ENCODE measurements at places on chromosomes 2 and 18.

DNA sequence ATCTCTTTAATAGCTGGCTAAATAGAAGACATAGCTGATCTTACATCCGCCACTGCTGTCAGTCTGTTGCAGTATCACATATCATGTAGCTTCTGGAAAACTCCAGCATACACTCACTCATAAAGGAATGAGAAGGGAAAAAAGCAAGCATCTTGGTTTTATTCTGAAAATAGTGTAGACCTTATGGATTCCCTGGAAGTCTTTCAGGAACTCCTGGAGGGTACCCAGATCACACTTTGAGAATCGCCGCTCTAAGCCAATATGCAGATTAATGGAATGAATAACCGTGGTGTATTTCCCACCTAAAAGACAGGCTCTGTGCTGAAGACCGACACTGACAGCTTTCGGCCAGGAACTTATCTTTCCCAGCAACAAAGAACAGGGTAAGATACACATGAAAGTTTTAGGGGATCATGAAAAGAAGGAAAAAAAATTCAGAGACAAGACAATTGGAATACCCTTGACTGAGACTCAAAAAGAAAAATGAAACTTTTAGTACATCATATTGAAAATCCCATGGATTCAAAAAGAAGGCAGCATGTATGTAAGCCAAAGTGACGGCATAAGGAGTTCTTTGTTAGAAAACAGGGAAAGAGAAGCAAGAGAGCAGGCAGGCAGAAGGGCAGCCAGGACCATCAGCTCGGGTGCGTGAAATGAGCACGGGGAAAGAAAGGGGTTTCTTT lies 56.4 kb upstream of the SEC11C start:
- no peak for DNase-seq

GRCh38 chr2:159226608-159227385 lies 59.7 kb downstream of the WDSUB1 start:
- no peak for DNase-seq

DNA sequence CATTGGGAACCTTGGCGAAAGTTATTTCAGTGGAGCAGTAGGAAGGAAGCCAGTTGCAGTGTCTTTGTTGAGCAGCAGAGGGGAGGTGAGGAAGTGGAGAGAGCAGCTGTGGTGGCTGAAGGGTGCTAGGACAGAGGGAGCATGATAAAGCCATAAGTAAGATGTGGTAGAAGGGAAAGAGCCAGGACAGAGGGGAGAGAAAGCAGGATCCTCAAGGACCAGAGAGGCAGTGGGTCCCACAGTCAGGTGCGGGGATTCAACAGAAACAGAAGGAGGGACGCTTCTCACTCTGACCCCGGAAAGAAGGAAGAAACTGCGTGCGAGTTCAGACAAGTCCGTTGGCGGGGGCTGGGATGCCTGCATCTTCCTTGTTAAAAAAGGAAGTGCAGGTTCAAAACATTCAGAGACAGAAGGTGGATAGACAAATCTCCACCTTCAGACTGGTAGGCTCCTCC lies at the start of gene CXCR2:
Gene CXCR2, plus strand, starts transcription at position 403 of the 455 bp plus-strand sequence. CDS start 8,774 bp downstream, outside the sequence.
- DNase-seq = peak; percentile 5

GRCh38 chr18:58671632-58672564 lies 633 bp downstream of the MALT1 start:
- no peak for DNase-seq

DNA sequence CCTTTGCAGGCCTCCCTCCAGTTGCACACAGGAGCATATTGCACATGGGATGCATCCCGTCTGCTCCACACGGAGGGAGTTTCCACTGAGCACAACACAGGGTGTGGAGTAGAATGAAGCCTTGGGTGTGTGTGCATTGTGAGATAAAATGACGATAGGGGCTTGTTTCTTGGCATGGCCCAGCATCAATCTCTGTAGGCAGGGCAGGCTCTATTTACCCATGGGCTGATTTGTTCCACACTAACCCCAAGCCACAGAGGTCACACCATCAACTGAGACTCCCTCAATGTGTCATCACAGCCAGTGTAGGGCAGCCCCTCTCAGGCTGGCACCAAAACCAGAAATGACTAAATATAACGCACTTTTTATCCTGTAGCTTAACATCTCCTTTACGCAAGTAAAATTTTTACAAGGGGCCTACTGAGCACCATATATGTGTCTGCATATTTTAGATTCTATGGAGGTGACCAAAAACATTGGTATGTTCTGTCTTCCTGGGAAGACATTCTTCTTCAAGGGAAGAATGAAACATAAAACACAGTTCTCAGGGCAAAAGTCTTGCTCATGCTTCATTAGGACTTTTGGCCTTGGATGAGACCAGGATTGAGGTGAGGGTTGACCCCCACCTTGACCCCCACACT lies 2.7 kb upstream of the GKN1 start:
- DNase-seq = no peak

GRCh38 chr2:224165901-224166319 lies 126.8 kb upstream of the SERPINE2 start:
- no peak for DNase-seq

DNA sequence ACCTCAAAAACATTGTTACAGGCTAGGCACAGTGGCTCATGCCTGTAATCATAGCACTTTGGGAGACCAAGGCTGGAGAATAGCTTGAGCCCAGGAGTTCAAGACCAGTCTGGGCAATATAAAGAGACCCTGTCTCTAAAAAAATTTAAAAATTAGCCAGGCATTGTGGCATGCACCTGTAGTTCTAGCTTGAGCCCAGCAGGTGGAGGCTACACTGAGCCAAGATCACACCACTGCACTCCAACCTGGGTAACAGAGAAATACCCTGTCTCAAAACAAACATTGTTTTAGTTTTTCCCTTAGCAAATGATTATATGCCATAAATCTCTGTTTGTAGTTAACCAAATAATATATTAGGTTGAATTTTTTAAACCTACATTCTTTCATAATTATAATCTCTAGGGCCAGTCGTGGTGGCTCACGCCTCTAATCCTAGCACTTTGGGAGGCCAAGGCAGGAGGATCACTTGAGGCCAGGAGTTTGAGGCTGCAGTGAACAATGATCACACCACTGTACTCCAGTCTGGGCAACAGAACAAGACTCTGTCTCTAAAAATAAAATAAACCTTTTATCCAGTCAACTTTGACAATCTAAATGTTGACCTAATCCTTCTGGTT lies 13.3 kb upstream of the CYP20A1 start:
- DNase-seq = no peak

DNA sequence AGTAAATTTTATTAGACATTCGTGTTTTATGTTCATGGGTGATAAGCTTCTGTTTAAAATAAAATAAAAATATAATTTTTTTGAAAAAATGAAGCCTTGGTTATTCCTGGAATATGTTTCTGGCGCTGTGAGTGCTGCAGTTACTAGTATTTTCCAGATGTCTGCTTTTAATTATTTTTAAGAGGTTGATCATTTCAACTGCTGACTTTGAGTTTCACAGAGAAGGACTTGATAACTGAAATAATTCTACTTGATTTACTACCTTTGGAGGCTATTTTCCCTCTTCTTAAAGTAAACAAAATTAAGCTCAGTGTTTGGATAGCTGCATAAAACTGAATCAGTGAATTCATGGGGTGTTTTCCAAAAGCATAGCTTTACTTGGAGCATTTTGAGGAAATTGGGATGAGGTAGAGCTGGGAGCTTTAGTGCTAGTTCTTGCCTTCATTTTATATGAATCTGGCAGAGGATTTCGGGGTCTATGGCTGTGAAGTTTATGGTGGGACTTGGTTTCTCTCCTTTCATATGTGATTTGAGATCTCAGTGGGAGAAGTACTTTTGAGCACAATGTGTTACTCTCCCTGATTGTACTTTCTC lies 666.5 kb downstream of the DCDC2C start:
- no peak for DNase-seq

GRCh38 chr18:78765142-78765541 lies 214.5 kb upstream of the SALL3 start:
- no peak for DNase-seq

DNA sequence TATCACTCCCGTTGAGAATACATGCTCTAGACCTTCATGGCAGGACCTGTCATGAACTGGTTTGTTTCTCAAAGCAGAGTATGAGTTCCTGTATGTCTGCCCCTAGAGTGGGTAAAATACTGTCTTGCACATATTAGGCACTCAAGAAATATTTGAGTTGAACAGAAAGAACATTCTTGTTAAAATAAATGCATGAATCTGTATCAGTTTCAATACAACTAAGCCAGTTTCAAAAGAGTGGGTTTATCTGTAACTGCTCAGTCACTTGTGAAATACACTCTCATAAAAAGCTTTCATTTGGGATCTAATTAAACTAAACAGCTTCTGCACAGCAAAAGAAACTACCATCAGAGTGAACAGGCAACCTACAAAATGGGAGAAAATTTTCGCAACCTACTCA lies 69.2 kb downstream of the RFTN2 start:
- no peak for DNase-seq

GRCh38 chr2:119252186-119253113 lies 28.8 kb downstream of the STEAP3 start:
- DNase-seq = no peak

- DNase-seq = peak; percentile 18
Observed at GRCh38 chr2:25056098-25056821, 14.4 kb downstream of the EFR3B start.

DNA sequence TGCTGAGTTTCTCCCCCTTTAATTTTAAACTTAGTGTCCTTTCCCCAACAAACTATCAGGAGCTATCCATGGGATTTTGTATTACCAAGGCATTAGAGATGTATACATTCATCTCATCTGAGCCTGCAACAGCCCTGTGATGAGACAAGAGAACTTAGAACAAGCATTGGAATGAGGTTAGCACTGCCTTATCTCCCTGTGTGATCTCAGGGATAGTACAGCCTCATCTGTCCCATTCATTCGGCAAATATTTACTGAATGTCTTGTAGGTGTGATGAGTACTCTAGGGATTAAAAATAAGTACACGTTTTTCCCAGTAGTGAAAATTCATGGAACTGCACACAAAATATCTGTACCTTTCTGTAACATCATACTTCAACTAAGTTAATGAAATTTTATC lies 45.6 kb downstream of the PAIP2B start:
- no peak for DNase-seq

DNA sequence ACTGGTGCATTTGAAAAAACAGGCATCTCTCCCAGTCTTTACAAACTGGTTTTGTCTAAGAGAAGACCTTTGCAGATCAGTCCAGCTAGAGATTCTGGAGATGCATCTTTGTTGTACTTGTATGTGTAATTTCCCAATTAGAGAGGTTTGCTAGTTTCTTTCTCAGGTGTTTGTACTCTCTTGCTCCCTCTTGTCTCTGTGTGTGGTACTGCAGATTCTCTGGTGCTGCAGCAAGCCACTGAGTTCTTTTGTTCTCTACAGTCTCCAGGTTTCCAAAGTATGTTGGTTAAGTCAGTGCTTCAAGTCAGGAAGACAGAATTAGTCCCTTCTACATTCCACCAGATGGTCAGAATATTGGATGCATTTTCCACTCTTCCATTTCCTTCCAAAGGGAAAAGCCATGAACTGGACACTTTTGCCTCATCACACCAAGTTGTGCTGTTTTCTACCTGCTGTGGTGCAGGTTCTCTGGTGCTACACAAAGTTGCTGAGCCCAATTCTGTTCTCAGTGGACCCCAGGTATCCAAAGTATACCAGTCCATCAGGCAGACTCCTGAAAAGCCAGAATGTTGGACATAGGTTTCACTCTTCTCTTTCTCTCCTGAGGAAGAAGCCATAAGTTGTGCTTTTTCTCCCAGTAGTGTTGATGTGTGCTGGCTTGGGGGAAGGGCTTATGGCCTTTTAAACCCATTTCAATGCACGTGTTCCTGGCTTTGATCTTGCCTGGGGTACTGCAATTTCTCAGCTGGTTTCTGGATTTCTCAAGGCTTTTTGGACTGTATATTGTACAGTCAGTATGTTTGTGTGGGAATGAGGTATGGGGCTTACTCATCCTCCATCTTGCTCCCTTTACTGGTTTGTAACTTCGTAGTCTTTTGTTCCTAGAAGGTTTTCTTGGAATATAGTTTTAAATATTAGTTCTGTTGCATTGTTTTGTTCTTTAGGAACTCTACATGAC lies 29.8 kb downstream of the EPC2 start:
- DNase-seq = no peak

- no peak for DNase-seq
Observed at GRCh38 chr2:238286987-238287736, 1.2 kb downstream of the PER2 start.

DNA sequence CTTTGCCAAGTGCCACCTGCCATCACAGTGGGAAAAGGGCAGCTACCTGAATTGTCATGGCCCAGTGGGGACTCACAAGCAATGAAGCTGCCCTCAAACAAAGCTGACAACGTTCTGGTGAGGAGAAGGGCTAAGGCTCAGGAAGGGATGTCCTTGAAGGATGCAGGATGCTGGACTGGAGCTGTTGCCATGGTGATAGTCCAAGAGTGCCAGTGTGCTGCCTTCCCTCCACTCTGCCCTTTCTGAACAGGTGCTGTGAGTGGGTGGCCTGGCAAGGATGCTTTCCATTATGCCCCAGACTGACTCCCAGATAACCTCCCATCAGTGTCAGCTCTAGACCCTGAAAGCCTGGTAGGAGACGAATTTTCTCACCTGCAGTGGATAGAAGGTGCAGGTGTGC lies 137.8 kb upstream of the GYPC start:
- DNase-seq = no peak

DNA sequence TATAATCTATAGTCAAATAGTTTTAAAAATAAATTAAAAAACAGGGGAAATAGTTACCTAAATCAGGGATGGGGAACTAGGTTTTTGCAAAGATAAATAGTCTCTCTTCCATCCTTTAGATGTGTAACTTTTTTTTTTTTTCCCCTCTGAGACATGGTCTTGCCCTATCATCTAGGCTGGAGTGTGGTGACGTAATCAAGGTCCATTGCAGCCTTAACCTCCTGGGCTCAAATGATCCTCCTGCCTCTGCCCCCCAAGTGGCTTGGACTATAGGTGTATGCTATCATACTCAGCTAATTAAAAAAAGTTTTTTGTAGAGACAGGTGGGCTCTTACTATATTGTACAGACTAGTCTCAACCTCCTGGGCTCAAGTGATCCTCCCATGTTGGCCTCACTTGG lies 316.5 kb downstream of the CCDC85A start:
- no peak for DNase-seq

- DNase-seq = no peak
Observed at GRCh38 chr2:204635478-204635877, 90.2 kb downstream of the PARD3B start.

DNA sequence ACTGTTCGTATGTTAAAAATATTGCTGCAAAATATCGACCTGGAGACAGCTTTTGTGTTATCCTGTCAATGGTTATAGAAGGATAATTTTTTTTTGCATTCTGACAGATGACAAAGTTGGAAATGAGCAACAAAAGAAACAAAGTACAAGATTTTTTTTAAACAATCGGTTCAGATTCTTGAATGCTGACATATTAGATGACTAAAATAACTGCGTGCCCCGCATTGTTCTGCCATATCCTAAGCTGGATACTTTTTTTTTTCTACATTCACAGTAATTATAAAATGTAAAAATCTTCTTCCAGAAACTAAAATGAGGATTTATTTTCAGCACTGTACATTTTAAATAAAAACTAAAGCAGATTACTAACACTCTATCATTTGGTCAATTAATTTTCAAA lies 67.1 kb downstream of the ABCG8 start:
- no peak for DNase-seq

GRCh38 chr2:225010804-225011203 lies 31.5 kb downstream of the DOCK10 start:
- no peak for DNase-seq

- DNase-seq = no peak
Observed at GRCh38 chr2:37993143-37993542, 68.1 kb downstream of the RMDN2 start.

All from hippocampal formation (tissue), 2 donors.